Activated CD8-positive, alpha-beta memory T cell treated with anti-CD3 and anti-CD28 coated beads for 4 hours (primary cell): ENCODE measurements at places on chromosomes 5 and 9.

GRCh38 chr5:151917904-151918303 is 6.7 kb downstream of the GLRA1 start:
- no peak for DNase-seq

GRCh38 chr5:160477266-160477970 is 55.8 kb downstream of the PTTG1 start:
- DNase-seq: no peak

- no peak for DNase-seq
These were observed 293.6 kb downstream of the ACTL7B start for GRCh38 chr9:108562176-108562575.

- no peak for DNase-seq
These were observed 244.7 kb downstream of the NPR3 start for GRCh38 chr5:32955814-32956213.

GRCh38 chr5:90142541-90142940 is 267.0 kb downstream of the CETN3 start:
- no peak for DNase-seq

DNA sequence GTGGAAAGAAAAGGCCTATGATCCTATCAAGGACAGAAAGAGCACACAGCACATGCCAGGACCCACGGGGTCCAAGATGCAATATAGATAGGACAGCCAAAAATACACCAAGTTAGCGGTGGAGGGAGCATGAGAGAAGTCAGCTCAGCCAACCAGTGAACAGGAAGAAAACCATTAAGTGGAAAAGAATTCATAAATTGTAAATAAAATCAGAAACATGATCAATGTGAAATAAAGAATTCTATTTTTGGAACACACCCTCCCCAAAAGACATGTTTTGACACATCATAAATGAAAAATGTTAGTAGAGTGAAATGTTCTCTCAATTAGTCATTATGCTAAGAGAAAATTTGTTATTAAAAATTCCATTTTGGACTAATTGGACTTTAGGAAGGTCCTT is 35.6 kb downstream of the ATPSCKMT start:
- DNase-seq: no peak

DNA sequence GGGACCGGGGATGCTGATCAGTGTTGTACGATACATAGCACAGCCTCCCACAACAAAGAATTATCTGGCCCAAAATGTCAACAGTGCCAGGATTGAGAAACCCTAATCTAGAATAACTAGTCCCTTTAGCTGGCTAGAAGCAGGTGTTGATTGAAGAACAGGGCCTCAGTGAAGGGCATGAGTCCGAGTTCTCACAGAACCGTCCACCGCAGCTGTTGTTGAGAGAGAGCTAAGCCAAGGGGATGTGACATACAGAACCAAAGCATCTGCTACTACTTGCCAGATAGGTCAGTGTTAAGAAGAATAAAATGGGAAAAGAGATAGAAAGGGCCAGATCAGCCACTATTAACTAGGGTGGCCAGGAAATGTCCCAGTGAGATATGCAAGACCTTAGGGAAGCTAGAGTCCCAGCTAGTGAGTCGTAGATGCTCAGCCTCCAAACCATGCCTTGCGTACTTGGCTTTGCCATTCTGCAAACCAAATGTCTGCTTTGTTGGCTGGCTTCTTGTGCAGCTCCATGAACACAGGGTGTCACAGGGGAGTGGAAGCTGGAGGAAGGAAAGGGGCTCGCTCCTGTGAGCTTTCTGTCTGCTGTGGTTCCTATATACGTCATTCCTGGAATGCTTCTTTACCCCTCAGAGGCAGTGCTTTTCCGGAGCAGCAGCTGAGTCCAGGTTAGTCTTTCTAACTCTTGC is 68.9 kb downstream of the FBXO38 start:
- no peak for DNase-seq

- DNase-seq: no peak
These were observed 22.4 kb upstream of the FCN2 start for GRCh38 chr9:134858051-134858841.

GRCh38 chr5:172414531-172415361 is 39.6 kb downstream of the SH3PXD2B start:
- no peak for DNase-seq

DNA sequence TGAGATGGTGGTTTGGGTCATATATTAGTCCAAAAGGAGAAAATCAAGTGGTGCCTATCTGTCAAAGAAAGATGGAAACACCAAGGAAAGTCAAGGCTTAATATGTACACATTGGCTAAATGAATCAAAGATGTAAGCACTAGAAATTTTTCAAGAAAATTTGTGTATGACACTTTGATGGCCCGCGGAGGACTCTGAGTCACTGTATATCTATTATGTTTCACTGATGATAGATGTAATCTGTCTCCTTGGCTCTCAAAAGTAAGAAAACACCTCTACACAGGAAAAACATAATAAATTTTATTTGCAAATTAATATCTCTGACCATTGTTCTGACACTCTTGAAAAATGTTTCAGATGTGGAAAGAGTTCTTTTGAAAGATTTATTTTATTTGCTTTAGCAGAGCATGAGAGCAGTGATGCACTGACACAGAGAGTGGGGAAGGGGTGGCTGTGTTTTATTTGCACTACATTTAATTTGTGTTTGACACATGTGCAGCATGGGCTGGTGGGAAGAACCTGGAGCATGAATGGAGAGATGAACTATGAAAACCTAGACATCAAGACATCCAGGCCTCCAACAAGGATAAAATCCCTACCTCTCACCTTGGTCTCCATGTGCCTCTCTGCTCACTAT is 180.8 kb upstream of the GAS1 start:
- no peak for DNase-seq
